ENCODE measurements at places on chromosomes 4 and X.

GRCh38 chr4:101321481-101322042 is 25.8 kb downstream of the PPP3CA start:
- H3K36me3 ChIP-seq = no peaks in the 10 kb centered on the region
- no peak overlapping the region for H3K27ac ChIP-seq
- no peaks in the 10 kb centered on the region for H3K4me1 ChIP-seq

DNA sequence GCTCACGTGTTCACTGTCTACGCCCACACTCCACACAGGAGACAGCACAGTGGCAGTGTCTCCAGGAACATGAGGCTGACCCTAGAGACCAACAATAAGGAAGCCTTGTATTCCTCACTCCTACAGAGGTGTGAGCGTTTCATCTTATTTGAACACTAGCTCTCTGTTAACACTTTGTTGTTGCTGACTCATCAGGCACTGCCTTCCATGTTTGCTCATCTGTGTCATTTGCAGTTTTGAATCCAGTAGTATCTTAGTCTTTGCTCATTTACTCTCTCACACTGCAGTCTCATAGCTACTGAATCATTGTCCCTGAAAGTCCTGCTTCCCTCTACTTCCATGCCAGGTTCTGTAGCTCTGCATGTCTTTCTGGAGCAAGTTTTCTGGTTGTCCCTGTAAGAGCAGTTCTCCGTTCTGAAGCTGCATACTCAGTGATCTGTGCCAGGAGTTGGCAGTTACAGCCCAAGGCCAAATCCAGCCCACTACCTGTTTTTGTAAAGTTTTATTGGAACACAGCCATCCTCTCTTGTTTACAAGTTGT is 80.3 kb upstream of the DCLK2 start:
- H3K36me3 ChIP-seq = no peaks in the 10 kb centered on the region
- H3K27me3 ChIP-seq = no peaks in the 10 kb centered on the region
- H3K4me3 ChIP-seq = no peak overlapping the region
- no peak for DNase-seq

GRCh38 chrX:1444561-1445500 is 7.9 kb downstream of the ASMTL start:
- H3K4me3 ChIP-seq = no peak overlapping the region
- no peak for DNase-seq
- no peaks in the 10 kb centered on the region for H3K4me1 ChIP-seq

- no peaks in the 10 kb centered on the region for H3K4me1 ChIP-seq
- no peak for DNase-seq
- no peak overlapping the region for H3K4me3 ChIP-seq
- H3K36me3 ChIP-seq = no peaks in the 10 kb centered on the region
- no peaks in the 10 kb centered on the region for H3K27me3 ChIP-seq
Observed at GRCh38 chr4:185925910-185926360, 113.9 kb upstream of the SORBS2 start.

Data from esophagus squamous epithelium (tissue), 5 donors.